Hypothalamus (tissue), 51 donors: ENCODE measurements at places on chromosomes 1 and 21.

- no peak for DNase-seq
These were observed 3.9 kb downstream of the TXNIP start for GRCh38 chr1:145992502-145992936.

DNA sequence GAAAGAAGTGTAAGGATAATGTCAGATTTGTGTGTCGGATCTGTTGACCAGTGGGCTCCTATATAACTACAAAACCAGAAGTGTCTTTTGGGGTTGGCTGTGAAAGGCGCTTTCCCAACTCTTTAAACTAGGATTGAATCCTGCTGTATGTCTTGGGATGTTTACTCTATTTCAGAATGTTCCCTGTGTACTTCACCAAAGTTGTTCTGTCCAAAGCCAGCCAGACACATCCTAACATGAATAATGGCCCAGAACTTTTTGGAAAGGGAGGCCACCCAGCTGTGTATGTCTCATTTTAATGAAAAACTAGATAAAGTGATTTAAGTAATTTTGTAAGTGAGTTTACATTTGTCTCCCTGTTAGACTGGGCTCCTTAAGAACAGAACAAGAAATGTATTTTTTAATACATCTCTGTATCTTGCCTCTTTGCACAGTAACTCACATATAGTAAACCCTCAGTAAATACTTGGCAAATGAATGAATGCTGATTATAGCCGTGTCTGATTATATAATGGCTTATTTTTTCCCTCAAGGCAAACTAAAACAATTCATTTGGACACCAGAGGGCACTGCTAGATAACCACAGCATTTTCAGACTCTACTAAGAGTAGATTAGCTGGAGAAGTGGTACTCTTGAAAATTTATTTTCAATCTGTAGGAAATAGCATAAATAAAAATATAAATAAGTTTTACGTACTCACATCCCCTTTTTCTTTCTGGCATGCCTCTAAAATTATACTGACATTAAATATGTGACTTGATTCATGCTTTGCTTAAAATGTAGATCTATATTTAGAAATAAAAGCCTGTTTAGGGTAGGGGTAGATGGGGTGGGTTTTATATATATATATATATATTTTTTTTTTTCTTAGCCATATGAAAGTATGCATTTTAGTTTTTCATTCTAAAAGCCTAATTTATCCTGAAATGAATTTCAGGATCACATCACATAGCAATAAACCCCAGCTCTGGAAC, 23.8 kb downstream of the TSEN15 start:
- DNase-seq = no peak

DNA sequence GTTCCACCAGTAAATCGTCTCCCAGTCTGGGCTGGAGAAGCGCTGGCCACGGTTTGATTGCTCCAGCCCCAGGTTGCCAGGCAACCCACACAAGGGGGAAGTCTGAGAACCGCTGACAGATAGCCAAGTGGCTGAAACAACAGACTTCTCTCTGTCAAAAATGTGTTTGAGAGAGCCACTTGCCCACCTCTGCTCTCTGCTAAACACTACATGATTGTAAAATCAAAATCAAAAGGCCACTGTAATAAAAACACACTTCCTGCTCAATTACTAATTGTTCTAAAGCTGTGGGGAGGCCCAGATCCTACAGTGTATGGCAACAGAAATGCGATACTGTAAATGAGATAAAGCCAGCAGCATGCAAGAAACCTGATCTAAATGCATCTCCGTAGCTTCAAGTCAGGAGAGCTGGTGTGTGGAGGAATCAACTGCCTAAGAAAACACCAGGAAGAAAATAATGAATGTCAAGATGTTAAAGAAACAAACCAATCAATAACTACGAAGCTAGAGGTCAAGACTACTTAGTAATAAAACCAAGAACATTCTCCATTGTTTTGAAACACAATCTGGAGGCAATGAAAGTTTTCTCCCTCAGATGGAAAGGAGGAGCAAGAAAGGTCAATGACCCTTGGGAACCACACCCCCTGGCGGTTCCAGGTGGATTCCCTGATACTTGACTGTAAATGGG, 121.2 kb downstream of the SLC45A1 start:
- peak; percentile 53 for DNase-seq

- DNase-seq = no peak
These were observed 7.9 kb downstream of the ADAMTSL4 start for GRCh38 chr1:150557065-150557600.

DNA sequence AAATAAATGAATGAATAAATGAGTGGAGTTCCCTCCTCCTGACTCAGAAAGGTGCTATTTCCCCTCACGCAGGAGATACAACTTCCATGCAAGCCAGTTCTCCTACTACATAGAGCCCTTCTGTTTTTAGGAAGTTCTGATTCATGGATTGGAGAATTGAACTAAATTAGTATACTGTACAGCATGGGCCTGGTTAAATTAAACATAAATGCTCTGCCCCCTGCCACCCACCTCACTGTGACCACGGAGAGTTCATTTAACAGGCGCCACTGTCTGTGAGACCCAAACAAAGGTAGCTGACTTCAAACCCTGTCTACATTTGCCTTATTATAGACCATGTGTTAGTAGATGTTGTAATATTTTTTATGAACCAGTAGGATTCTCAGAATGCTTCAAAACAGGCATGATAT, 9.1 kb upstream of the IRF2BP2 start:
- DNase-seq = no peak

GRCh38 chr1:24107462-24108138, 4.3 kb downstream of the MYOM3 start:
- DNase-seq = no peak
